ENCODE measurements at places on chromosomes 4 and X.

DNA sequence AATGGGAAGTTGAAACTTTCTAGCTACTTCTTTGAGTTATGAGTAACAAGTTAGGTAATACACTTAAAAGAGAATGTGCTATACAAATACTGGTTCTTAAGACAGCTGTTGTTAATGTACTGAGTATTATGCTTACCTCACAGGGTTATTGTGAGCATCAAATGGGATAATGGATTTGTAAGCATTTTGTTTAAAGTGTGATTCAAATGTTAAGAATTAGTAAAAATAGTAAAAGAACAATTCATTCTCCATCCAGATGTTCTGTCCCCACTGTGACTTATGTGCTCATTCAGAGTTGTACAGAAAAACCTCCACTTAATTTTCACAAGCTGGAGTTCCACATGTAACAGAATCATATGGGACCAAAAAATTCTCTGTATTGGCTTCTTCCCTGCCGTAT lies 63.6 kb downstream of the AR start:
- no peak for DNase-seq

DNA sequence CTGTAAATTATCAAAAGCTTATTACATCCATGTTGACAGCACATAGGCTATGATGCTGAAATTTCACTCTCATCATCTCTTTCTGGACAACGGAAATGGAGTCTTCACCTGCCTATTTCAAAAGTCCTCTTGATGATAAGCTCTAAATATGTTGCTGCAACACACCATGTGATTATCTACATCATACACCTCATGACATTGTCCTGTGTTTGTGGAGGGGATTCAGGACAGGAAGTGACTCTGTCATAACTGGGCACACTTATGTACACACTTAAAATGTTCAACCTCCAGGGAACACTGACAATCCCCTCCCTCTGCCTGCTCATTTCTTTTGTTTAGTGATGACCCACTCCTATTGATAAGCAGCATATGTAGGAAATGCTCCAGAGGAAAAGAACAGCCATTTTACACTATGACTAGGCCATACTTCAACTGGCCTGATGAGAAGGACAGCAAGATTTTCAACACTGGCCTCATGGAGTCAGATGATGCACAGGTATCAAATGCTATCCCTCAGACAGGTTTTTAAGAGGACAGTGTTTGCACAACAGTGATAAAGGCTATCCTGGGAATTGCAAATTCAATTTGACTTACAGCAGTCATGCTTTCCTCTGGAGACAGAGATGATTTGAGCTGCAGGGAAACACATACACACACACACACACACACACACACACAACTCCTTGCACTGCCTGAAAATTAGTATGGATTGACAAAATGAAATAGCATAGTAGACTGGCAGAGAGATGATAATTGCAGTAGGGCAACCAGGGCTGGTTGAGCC lies 163.3 kb upstream of the RASGEF1B start:
- no peak for DNase-seq

DNA sequence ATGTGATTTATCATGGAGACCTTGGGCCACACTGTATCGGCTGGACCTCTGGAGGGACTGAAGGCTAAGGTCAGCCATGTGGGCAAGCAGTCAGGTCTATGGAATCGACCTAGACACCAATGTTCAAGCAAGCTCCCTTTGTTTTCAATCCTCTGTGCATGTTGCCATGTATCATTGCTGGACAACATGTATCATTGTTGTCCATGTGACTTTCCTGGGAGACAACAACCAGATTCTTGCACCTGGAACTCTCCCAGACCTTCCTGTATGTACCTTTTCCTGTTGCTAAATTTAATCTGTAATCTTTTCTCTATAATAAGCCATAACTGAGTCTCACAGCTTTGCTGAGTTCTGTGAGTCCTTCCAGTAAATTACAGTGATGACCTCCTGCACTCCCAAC lies 329.4 kb upstream of the BOD1L1 start:
- DNase-seq: no peak

DNA sequence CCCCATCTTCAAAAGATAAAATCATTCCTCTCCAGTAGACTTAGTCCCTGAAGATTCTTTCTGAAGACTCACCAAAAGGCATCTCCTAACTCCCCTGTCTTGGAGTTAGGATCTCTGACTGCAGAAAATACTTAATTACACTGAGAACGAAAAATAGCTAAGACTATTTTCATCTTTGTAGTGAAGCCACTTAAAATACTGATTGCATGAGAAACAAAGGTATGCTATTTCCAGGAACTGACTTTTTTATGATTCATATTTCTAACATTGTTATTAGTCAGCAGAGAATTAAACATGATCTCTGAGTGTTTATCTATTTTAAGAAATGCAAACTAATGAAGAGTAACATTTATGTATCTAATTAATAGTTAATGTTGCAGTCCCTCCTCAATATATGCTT lies 71.8 kb upstream of the NR3C2 start:
- no peak for DNase-seq

GRCh38 chr4:143344041-143344440 lies 7.4 kb downstream of the GAB1 start:
- no peak for DNase-seq

GRCh38 chrX:153526042-153526441 lies 8.6 kb downstream of the ATP2B3 start:
- DNase-seq: no peak

GRCh38 chrX:130086447-130087206 lies 23.7 kb downstream of the ELF4 start:
- DNase-seq: no peak

All from NCI-H1048 (cell line).